HTR-8/SVneo (cell line): ENCODE measurements at places on chromosomes 7 and 10.

GRCh38 chr7:134941185-134941900 lies 45.0 kb upstream of the AGBL3 start:
- DNase-seq = peak; percentile 73

- no peak for DNase-seq
These were observed 1007.6 kb downstream of the ANKRD7 start for GRCh38 chr7:119232091-119232490.

DNA sequence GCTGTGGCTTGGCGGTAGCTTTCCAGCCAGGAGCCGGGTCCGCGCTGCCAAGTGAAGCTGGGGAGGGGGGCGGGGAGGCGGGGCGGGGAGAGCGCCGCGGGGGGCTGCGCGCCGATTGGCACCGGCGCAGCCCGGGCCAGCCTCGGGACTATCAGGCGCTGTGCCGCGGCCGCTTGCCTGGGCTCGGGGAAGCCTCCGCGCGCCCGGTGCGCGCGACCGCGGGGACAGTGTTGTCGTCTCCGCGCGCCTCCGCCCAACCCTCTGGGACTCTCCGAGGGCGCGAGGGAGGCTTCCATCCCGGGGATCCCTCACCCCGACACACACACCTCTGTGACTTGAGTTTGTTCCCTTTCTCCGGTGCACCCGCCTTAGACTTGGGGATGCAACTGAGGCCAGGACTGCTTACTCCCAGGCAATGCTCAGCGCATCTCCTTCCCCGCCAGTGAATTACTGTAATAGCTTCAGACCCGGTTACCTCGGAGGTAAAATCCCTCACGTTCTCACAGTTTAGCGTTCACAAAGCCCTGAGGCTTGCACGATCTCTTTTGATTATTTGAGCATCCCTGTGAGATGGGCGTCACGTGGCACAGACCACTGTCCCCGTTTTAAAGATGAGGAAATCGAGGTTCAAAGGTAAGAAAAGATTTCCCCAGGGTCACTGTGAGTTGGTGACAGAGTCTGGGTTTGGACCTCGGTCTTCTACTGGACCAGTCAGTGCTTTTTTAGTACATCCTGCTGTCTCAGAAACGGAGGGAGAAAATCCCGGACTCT lies at the start of gene NKX1-2:
NKX1-2 (minus strand) TSS at position 24 of the 771 bp plus-strand sequence. CDS start 92 bp downstream, outside the sequence.
- DNase-seq = no peak

DNA sequence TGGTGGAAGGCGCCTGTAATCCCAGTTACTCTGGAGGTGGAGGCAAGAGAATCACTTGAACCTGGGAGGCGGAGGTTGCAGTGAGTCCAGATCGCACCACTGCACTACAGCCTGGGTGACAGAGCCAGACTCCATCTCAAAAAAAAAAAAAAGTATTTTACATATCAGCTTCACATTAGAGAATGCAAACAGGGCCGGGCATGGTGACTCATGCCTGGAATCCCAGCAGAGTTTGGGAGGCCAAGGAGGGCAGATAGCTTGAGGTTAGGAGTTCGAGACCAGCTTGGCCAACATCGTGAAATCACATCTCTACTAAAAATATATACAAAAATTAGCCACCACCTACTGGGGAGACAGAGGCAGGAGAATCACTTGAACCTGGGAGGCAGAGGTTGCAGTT lies 31.6 kb downstream of the USP54 start:
- no peak for DNase-seq

GRCh38 chr7:21365866-21366624 lies 61.8 kb upstream of the SP4 start:
- peak; percentile 51 for DNase-seq

DNA sequence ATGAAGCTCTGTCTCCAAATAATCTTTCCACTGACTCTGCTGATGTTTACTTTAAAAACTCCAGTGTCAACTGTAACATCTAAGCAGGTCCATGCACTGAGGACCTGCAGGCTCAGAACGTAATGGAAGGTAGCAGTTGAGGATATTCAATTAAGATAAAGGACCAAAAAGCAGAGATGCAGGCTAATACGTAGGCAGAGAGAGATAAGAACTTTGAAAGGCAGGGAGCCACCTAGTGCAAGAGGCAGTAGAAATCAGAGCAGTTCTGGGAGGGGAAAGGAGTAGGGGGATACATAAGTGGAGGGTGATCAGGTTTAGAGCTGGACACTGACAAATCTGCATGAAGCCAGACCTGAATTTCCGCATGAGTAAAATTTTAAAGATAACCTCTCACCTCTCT lies 114.5 kb upstream of the POM121L12 start:
- no peak for DNase-seq

- DNase-seq = no peak
These were observed 464.2 kb downstream of the PLXNA4 start for GRCh38 chr7:132112106-132112505.

GRCh38 chr7:104971290-104972071 lies 42.5 kb upstream of the KMT2E start:
- DNase-seq = no peak
